ENCODE measurements at places on chromosomes 3 and 15. TPM values are rescaled to one million over a fixed set of nuclear protein-coding genes. Genes with fewer than 3 reads are reported as not detected.

DNA sequence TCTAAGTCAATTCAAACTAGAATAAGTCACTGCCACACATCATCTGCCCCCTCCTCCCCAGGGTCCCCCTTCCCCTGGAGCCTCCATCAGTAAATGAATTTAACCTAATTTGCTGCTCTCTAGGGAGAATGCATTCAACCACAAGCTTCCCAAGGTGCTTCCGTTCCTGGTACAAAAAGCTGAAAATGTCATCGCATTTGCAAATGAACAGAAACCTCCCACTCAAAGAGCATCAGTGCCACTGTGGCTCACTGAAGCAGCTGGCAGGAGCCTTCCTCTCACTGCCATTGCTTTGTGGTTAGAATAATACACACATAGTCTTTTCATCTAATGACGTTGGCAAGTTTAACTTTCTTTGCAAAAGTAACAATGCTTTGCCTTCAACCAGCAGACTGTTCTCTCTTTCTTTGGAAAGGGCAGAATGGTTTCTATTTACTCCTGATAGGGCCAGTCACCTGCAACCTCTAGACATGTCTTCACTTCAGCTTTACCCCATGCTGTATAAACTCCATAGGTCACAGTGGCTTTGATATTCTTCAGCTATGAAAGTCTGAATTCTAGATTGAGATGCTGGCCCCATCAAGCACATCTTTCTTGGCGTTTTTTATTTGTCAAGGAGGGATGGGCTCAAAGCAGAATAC, 238.1 kb downstream of the CPNE4 start:
- no peak for DNase-seq

Gene NR1I2
- 1.1 TPM for total RNA-seq

Gene FBXL2
- 1.4 TPM for total RNA-seq

Gene BOC
- 15.5 TPM for total RNA-seq

DNA sequence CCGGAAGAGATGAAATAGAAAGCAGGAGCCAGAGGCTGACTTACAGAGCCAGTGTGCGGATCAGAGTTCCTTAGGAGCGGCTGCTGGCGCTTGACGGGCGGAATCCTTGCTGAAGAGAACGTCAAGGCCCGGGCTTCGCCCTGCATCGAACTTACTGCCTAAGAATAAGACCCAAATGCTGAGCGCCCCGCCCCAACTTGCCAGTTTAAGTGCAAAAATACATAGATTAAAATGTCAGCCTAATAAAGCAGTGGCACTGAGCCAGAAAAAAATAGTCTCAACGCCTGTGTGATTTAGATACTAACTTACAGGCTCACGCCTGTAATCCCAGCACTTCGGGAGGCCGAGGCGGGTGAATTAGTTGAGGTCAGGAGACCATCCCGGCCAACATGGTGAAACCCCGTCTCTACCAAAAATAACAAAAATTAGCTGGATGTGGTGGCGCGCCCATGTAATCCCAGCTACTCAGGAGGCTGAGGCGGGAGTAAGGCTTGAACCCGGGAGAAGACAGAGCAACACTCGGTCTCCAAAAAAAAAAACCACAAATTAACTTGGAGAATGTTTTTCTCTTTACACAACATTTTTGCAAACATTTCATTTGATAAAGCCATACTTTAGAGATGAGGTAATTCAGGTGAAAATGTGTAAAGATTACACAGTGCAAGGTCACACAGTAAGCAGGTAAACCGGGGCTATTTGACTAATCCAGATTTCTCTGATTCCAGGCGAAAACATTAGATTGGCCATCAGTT, 1.2 kb upstream of the UBP1 start:
- DNase-seq, result peak; percentile 92

- no peak for DNase-seq
Observed at GRCh38 chr15:90213122-90213817, 12.1 kb downstream of the SEMA4B start.

DNA sequence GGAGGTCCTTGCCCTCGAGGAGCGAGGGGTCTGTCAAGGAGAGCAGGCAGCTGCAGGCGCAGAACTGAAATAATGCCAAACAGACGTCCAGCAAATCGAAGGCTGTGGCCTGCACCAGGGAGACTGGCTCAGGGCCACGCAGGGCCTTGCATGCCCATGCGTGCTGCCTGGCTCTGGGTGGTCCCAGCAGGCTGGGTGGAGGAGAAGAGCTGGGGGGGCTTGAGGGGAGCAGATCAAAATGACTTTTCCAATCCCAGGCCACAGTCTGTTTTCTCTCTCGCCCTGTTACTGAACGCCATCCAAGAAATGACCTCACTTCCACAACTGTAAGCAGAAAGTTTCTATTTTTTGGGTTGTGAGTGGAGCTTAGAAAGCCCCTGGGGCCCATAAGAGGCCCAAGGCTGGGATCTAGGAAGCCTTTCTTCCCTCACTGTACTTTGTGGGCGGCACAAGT, 96.9 kb upstream of the RPL32 start:
- no peak for DNase-seq

GRCh38 chr3:119858957-119859356, 77.1 kb downstream of the NR1I2 start:
- no peak for DNase-seq

DNA sequence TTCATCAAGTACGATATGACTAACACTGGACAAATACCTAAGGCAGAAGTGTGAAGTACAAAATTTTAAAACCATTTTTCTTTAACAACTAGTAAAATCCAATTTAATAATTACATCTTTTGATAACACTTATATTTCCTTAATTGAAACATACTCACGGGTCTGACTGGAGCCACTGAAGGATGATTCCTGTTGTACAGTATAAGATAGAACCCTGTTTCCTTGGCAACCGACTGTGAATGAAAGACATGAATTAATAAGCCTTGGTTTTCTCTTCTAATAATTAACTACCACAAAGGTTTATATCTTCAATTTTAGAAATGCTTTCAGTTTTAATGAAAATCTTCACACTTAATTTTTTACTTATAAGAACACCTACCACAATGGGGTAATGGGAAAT, 19.4 kb downstream of the DHX36 start:
- no peak for DNase-seq

Gene ROBO2
- 14.8 TPM for total RNA-seq

DNA sequence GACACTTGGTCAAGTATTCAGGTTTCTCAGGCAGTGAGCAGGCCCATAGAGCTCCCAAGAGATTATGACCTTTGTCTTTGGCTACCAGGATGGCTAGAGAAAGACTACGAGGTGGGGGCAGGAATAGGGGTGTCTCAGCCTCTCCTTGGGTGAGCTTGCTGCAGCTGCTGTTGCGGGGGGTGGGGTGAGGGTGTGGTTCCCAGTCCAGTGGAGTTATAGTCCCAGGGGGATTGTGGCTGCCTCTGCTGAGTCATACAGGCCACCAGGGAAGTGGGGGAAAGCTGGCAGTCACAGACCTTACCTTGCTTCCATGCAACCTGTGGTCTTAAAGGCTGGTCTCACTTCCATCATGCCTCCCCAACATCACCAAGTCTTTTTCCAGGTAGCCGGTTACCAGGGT, 31.7 kb downstream of the ATP2C1 start:
- DNase-seq, result no peak

GRCh38 chr15:39587731-39588530, 7.1 kb downstream of the THBS1 start:
- no peak for DNase-seq

Gene CXCR6
- total RNA-seq, result 25.7 TPM

Gene KIF7
- total RNA-seq, result 3.1 TPM

DNA sequence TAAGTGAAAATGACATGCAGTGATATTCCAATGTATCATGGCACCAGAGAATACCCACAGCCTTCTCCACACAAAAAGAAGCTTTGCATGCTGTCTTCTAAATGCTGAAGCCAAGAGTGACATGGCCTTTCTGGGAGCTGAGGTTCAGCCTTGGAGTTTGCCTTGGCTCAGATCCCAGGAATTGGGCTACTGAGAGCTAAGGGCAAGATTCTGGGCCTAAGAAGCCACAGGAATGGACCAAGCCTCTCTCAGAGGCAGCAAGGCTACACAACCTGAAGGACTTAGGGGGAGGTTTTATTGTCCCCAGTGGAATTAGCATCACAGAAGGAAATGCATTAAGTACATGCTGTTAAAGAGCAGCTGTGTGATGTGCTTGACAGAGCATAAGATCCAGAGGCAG, 1078.5 kb downstream of the TUSC7 start:
- no peak for DNase-seq

GRCh38 chr3:177705976-177706823, 508.9 kb upstream of the TBL1XR1 start:
- no peak for DNase-seq

GRCh38 chr3:81302045-81302444, 459.4 kb downstream of the GBE1 start:
- DNase-seq, result no peak

Gene RHOV
- total RNA-seq, result not detected

DNA sequence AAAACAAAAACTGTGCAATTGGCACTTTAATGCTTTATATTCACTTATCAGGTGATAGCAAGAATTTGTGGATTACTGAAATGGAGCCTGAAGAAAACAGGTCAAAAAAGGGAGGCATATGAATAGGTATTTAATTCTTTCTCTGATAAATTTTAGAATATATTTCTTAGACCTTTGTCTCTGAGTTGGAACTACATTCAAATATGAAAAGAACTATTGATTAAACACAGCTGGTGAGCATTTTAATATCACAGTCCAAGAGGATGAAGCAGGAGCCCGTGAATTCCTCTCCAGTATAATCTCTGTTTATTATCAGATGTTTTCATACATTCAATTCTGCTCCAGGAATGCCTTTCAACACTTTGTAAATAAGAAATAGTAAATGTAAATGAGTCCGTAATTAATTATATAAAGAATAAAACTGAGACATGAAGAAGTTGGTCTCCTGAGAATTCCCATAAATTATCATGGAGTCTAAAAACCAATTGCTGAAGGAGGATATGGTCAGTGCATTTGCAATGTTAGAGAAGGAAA, 86.3 kb upstream of the ARHGEF26 start:
- no peak for DNase-seq

DNA sequence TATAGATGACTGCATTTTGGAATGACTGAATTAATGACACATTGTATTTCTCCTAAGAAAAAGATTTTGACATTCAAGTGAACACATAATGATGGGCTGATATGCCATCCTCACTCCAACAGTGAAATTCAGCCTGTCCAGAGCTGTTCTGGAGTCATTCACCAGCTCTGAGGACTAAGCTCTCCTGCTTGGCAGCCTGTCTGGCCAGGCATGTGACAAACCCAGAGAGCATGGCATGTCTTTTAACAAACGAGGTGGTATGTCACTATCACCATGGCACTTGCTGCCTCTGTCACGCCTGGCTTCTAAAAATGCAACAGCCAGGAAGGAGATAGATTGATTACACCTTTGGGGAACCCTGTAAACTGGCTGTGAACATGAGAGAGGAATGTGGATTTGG, 1.4 kb downstream of the ACTC1 start:
- no peak for DNase-seq

Gene EXD1
- total RNA-seq, result not detected

Gene ISLR2
- 2.8 TPM for total RNA-seq

Gene IL20RB
- 1.9 TPM for total RNA-seq

DNA sequence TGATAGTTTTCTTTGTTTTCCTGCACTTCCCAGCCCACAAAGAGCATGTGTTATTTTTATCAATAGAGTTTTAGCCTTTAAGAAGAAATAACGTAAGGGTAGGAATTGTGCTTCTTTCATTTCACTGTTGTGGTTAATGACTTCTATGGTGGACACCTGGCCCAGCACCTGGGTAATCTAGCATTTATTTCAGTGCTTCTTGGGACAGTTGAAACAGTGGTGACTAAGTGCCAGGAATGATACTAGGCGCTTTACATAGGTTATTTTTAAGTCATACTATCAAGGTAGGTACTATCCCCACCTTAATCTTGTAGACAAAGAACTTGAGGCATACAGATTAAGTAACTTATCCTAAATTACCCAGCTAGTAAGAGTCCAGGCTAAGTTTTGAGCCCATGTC, 243.8 kb downstream of the SOX2 start:
- no peak for DNase-seq

GRCh38 chr15:69484837-69485236, 32.2 kb downstream of the RPLP1 start:
- DNase-seq, result no peak

DNA sequence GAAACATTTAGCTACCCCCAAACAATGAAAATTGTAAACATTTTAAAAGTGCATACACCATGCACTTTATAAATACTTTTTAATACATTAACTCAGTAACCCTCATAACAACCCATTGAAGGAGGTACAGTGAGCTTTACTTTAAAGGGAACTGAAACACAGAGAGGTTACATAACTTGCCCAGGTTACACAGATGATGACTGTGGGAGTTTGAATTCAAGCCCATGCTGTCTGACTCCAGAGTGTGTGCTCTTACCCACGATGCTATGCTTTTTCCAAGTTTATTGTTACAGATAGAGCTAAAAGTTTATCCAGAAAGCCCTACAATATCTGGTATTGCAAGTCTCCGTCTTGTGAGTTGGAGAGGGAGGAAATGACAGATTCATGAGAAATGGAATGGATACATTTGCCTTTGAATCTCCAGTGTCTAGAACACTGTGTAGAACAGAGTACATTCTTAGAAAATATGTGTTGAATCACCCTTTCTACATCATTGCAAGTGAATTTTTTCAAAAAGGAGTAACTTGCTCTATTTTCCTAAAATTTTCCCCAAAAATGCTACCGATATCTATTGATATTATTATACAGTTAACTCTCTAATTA, 428.3 kb downstream of the NAALADL2 start:
- DNase-seq, result no peak

Gene FETUB
- not detected for total RNA-seq

Gene MAP3K13
- total RNA-seq, result 16.6 TPM

- DNase-seq, result no peak
Observed at GRCh38 chr15:45777781-45778180, 143.0 kb downstream of the SQOR start.

Gene PP2D1
- total RNA-seq, result not detected

DNA sequence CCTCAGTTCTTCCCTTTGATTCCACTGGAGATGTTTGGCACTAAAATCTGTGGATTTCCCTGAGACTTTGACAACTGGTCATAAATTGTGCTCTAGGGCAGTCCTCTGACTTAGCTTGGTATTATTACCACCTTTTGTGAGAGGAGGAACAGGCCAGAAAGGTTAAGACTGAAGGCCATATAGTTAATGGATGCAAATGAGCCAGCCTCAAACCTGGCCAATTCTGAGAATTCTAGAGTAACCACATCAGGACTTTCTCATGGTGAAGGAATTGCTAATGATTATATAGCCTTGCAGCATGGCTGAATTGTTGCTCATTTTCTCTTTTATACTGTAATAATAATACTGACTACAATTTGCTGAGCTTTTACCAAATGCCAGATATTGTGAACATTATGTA, 162.5 kb downstream of the CADPS start:
- DNase-seq, result no peak

DNA sequence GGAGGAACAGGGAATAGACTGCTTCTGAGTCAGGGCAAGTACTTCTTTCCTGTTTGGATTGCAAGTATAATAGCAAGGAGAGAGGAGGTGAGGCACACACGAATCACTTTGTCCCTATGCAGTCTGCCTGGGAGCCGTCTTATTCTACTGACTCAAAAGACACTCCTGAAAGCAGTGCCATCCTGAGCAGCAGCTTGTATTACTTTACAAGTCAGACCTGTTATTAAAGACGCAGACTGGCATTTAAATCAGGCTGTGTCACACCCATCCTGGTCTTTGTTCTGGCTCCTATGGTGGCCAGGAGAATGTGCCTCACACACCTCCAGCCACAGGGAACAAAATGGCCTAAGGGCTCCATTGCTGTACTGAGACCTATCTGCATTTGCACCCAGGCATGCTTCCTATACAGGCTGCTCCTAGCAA, 17.9 kb upstream of the SQOR start:
- DNase-seq, result no peak

- DNase-seq, result no peak
Observed at GRCh38 chr15:85534031-85534430, 153.6 kb downstream of the AKAP13 start.

Data from spleen (tissue), 13 donors.